Chondrocyte (in vitro differentiated cells): ENCODE measurements at places on chromosomes 6 and 20.
A peak's percentile ranks its signal among the peaks of the same experiment; 100 is the strongest.

- no peak overlapping the region for H3K27ac ChIP-seq
- peaks cover 4% of the 10 kb centered on the region for H3K36me3 ChIP-seq
- H3K4me1 ChIP-seq, result no peaks in the 10 kb centered on the region
- no peak overlapping the region for H3K4me3 ChIP-seq
- no peak for DNase-seq
- H3K27me3 ChIP-seq, result no peaks in the 10 kb centered on the region
Observed at GRCh38 chr20:43525021-43525420, 17.5 kb downstream of the L3MBTL1 start.

- no peak overlapping the region for H3K4me3 ChIP-seq
- no peak overlapping the region for H3K27ac ChIP-seq
- peaks cover 4% of the 10 kb centered on the region for H3K36me3 ChIP-seq
- DNase-seq, result no peak
- H3K27me3 ChIP-seq, result no peaks in the 10 kb centered on the region
Observed at GRCh38 chr6:21075986-21076385, 517.6 kb upstream of the SOX4 start.

DNA sequence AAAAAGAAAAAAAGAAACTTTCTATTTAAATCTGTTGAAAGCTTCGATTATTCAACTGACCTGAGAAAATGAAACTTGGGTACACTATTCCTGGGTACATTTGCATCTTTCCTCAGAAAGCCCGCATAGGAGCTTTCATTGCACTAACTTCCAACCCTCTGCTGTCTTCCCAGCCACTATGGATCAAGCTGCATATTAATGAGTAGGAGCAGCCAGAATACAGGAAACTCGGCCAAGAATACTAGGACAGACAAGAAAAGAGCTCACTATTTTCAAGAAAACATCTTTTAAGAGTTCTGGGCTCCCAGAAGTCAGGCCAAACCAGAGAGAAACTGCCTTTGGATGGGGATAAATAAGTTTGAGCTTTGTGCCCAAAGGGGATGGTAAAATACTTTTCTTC is 135.0 kb upstream of the CCDC28A start:
- no peaks in the 10 kb centered on the region for H3K36me3 ChIP-seq
- DNase-seq, result no peak
- no peaks in the 10 kb centered on the region for H3K27me3 ChIP-seq
- no peak overlapping the region for H3K4me3 ChIP-seq
- H3K4me1 ChIP-seq, result peaks cover 10% of the 10 kb centered on the region
- H3K27ac ChIP-seq, result no peak overlapping the region

- no peaks in the 10 kb centered on the region for H3K27me3 ChIP-seq
- no peak for DNase-seq
- no peaks in the 10 kb centered on the region for H3K36me3 ChIP-seq
- no peak overlapping the region for H3K4me3 ChIP-seq
- no peak overlapping the region for H3K27ac ChIP-seq
Observed at GRCh38 chr6:85824329-85824728, 181.6 kb upstream of the SYNCRIP start.

GRCh38 chr6:55734256-55734655 is 141.1 kb downstream of the BMP5 start:
- no peak overlapping the region for H3K27ac ChIP-seq
- no peak for DNase-seq
- no peak overlapping the region for H3K4me3 ChIP-seq
- no peaks in the 10 kb centered on the region for H3K27me3 ChIP-seq
- H3K36me3 ChIP-seq, result peaks cover 3% of the 10 kb centered on the region
- peaks cover 12% of the 10 kb centered on the region for H3K4me1 ChIP-seq

DNA sequence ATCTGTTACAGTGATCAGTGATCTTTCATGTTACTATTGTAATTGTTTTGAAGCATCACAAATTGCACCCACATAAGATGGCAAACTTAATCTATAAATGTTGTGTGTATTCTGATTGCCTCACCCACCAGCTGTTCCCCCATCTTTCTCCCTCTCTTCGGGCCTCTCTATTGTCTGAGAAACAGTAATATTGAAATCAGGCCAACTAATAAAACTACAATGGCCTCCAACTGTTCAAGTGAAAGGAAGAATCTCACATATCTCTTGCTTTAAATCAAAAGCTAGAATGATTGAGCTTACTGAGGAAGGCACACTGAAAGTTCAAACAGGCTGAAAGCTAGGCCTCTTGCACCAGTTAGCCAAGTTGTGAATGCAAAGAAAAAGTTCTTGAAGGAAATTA is 141.2 kb downstream of the CDK19 start:
- H3K4me1 ChIP-seq, result no peaks in the 10 kb centered on the region
- no peak overlapping the region for H3K27ac ChIP-seq
- no peak for DNase-seq
- H3K36me3 ChIP-seq, result no peaks in the 10 kb centered on the region

GRCh38 chr6:26431258-26432172 is 8.8 kb upstream of the BTN3A3 start:
- DNase-seq, result no peak
- H3K4me1 ChIP-seq, result peaks cover 36% of the 10 kb centered on the region
- peak overlapping the region; percentile 90 for H3K27ac ChIP-seq

DNA sequence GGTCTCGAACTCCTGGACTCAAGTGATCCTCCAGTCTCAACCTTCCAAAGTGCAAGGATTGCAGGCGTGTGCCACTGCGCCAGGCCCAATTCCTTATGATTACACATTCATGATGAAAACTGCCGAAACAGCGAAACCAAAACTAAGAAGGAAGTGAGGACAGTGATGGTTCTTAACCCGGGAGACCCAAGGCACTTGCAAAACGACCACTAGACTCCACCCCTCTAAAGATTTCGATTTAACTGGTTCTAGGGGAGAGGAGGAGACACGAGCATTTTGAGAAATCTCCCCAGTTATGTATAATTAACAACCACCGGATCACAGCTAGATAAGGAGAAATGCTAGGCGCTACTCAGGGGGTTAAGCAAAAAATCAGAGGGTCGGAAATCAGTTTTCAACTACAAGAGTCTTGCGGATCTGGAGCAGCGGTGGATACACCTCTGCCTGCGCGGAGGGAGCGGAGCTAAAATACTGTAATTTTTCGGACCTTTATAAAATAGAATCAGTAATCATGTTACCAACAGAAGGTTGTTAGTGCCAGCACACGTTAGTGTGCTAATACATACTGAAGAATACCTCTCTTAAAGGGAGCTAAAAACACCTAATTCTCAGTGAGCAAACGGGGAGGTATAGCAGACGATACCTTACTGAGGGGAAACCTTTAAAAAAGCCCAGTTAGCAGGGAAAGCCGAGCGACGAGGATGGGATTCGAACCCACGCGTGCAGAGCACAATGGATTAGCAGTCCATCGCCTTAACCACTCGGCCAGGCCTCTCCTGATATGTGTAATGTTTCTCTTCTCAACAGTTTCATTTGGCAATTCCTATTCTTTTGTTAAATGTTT is 60.0 kb upstream of the BTN3A2 start:
- no peak for DNase-seq
- H3K27me3 ChIP-seq, result no peaks in the 10 kb centered on the region
- peak overlapping the region; percentile 69 for H3K4me3 ChIP-seq
- H3K27ac ChIP-seq, result peak overlapping the region; percentile 89
- peaks cover 23% of the 10 kb centered on the region for H3K4me1 ChIP-seq

GRCh38 chr20:20836836-20837235 is 124.4 kb upstream of the RALGAPA2 start:
- no peak overlapping the region for H3K27ac ChIP-seq
- H3K4me3 ChIP-seq, result no peak overlapping the region
- no peaks in the 10 kb centered on the region for H3K36me3 ChIP-seq
- DNase-seq, result no peak
- peaks cover 40% of the 10 kb centered on the region for H3K27me3 ChIP-seq

DNA sequence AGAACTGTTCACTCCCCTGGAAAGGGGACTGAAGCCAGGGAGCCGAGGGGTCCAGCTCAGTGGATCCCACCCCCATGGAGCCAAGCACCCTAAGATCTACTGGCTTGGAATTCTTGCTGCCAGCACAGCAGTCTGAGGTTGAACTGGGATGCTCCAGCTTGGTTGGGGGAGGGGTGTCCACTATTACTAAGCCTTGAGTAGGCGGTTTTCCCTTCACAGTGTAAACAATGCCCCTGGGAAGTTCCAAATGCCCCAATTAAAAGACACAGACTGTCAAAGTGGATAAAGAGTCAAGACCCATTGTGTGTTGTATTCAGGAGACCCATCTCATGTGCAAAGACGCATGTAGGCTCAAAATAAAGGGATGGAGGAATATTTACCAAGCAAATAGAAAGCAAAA is 150.2 kb downstream of the LPA start:
- DNase-seq, result no peak
- peaks cover under 1% of the 10 kb centered on the region for H3K4me1 ChIP-seq
- H3K27me3 ChIP-seq, result no peaks in the 10 kb centered on the region
- no peak overlapping the region for H3K27ac ChIP-seq
